ENCODE measurements at places on chromosomes 2 and 18.

GRCh38 chr2:10027660-10028330 is 15.6 kb upstream of the KLF11 start:
- no peak for DNase-seq

DNA sequence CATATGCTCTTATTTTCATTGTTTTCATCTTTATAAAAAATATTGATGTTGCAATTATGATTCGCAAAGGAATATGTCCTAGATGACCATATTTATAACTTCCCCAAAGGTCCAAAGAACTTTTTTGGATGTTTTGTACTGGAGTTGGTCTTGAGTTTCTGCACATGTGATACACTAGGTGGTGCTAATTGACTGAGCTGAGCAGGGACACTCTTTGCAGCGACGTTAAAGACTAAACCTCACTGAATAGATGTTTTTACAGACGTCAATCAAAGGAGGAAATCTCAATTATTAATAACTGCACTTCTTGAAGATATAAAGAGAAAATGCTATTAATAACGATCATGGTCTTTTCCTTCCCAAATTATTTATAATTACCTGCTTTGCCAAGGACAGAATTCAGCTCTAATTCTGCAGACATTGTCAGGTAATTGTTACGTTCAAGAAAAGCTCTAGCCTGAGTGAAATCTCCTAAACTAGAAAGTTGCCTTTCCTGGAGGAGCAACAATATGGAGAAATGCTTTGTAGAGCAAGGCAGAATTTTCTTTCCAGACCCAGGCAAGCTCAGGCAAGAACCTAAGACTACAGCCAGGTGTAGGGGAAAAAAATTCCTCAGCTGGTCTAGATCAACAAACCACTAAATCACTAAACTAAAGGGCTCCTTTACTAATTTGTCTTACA is 119.3 kb upstream of the RBBP8 start:
- peak; percentile 48 for DNase-seq

- no peak for DNase-seq
Observed at GRCh38 chr18:46176001-46176400, 71.8 kb downstream of the HAUS1 start.

GRCh38 chr18:32284284-32284683 is 94.4 kb downstream of the MEP1B start:
- no peak for DNase-seq

DNA sequence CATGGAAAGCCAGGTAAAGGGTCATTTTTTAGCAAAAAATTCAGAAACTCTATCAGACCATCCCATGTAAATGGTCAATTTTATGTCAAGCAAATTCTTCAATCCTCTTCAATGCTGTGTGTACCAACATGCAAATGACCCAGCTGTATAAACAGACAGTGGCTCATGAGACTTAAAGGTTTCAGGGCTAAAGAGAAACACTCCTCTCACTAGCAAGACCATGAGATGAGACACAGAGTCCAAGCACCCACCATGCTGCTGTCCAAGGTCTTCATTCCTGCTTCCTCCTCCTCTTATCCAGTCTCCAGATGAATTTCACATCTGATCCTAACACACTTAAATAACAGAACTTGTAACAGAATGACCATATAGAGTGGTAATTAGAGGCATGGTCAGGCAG is 30.8 kb upstream of the ONECUT2 start:
- DNase-seq: no peak

DNA sequence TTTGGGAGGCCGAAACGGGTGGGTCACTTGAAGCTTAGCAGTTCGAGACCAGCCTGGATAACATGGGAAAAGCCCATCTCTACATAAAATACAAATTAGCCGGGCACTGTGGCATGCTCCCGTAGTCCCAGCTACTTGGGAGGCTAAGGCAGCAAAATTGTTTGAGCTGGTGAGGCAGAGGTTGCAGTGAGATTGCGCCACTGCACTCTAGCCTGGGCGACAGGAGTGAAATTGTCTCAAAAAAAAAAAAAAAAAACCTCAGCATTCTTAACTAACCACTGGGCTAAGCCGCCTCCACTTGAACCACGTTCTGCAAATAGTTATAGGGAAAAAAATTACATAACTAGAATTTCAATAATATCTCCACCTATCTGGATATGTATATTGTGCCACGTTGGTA is 2.3 kb downstream of the FOXI3 start:
- DNase-seq: no peak

- no peak for DNase-seq
Observed at GRCh38 chr2:118388771-118389170, 300.5 kb downstream of the INSIG2 start.

GRCh38 chr2:137842430-137842829 is 121.8 kb upstream of the HNMT start:
- DNase-seq: no peak
